ENCODE measurements at places on chromosomes 6 and 20. TPM values are rescaled to one million over a fixed set of nuclear protein-coding genes. Genes with fewer than 3 reads are reported as not detected.

GRCh38 chr20:45088247-45088646, 12.7 kb downstream of the KCNS1 start:
- DNase-seq, result no peak

DNA sequence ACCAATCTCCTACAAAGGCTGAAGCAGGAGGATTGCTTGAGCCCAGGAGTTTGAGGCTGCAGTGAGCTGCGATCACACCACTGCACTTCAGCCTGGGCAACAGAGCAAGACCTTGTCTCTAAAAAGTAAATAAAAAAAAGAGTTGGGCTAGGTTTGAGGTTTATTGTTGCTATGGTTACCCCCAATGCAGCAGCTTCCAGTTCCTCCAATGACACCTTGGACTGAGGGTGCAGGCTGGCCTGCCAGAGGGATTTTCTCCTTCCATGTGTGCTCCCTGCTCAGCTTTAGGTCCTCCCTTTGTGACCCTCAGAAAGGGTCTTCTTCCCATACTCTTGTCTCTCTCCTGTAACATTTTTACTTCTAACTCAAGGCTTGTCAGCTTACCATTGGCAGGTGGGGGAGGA, 10.6 kb upstream of the TBC1D20 start:
- no peak for DNase-seq

GRCh38 chr6:514396-514978, 122.9 kb downstream of the IRF4 start:
- no peak for DNase-seq

Gene CNPY3
- 7.3 TPM for total RNA-seq

DNA sequence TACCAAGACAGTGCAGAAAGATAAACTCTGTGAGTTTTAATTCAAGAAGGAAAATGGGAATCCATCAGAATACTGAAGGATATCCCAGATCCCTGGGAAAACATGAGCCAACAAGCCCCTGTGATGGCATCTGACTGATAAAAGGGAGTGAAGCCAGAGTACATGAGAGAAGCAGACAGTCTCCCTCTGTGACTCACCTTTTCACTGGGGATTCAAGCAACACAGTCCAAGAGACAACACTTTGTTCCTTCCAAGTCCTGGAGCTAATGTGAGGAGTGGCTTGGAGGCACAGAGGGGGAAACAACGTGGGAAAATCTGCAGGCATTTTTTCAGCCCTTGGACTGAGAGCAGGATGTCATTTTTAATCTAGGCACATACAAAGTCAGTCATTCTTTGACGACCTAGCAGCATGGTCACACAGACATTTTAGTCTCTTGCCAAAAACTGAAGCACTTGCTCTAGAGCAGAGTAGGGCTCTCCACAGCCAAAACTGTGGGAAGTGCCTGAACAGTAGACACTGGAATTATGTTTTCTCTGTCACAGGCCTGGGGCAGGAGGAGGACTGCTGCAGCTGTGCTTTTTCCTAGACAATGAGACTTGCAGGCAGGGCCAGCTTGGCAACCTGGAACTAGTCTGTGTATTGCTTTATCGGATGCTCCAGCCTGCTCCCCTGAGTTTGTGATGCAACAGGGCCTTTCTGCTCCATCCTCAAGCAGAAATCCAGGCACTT, 465.0 kb upstream of the GJE1 start:
- no peak for DNase-seq

Gene ADTRP
- 0.73 TPM for total RNA-seq

- DNase-seq, result no peak
Observed at GRCh38 chr6:163904186-163904585, 489.7 kb downstream of the QKI start.

Gene DACT2
- 0.24 TPM for total RNA-seq

DNA sequence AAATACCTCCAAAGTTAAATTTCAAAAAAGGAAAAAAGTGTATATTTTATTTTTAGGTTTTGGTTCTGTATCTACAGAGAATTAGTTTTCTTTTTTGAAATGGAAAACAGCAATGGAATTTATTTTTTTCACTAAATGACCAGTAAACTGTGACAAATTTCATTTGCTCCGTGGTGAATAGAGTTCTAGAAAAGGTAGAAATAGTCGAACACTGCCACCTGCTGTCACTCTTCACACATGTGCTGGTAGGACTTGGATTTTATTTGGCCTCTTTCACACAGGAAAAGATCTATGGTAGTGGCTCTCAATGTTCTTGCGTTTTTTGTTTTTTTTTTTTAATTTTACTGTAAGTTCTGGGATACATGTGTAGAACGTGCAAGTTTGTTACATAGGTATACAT, 312.5 kb downstream of the EYA4 start:
- peak; percentile 17 for DNase-seq

- DNase-seq, result no peak
Observed at GRCh38 chr6:158324136-158324535, 11.9 kb downstream of the TULP4 start.
